Type B pancreatic cell (in vitro differentiated cells): ENCODE measurements at places on chromosomes 7 and 10.

DNA sequence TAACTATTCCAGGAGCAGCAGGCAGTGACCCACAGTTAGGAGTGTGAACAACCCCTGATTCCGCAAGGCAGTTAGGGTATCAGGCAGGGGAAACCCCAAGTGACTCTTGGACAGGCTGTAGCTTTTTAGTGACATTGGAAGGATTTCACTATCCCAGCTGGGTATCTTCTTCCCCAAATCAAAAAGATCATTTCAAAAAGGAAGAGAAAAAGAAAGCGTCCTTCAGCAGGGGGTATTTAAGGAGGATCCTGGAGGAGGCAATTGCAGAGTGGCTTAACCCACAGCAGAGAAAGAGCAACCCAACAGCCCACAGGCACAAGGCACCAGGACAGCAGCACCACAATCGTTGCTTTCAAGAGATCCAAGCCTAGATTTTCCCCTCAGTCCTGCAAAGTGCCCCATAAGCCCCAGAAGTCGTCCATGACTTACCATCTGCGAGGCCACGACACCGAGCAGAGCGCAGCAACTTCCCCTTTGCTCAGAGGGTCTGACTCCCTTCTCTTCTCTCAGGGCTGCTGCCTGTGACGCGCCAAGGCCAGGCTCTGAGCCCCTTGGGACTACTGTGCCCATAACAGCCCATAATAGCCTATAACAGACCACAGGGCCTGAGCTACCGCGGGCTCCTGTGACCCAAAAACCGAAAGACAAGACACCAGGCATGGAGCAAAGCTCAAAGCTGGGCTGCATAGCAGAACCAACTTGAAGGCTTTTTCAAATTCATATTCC lies 19.8 kb downstream of the PIK3AP1 start:
- H3K4me1 ChIP-seq, result no peaks in the 10 kb centered on the region
- no peak overlapping the region for H3K27ac ChIP-seq
- H3K36me3 ChIP-seq, result no peaks in the 10 kb centered on the region
- no peak for DNase-seq
- no peaks in the 10 kb centered on the region for H3K27me3 ChIP-seq

DNA sequence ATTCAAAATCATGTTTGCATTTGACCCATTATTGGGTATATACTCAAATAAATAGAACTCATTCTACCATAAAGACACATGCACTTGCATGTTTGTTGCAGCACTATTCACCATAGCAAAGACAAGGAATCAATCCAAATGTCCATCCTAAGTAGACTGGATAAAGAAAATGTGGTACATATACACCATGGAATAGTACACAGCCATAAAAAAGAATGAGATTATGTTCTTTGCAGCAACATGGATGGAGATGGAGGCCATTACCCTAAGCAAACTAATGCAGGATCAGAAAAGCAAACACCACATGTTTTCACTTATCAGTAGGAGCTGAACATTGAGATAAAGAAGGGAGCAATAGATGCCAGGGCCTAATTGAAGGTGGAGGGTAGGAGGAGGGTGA lies 12.0 kb upstream of the HHEX start:
- H3K4me3 ChIP-seq, result no peak overlapping the region
- DNase-seq, result no peak
- H3K27ac ChIP-seq, result no peak overlapping the region
- no peaks in the 10 kb centered on the region for H3K36me3 ChIP-seq

GRCh38 chr7:142629588-142630260 lies 119.5 kb upstream of the PRSS1 start:
- no peaks in the 10 kb centered on the region for H3K36me3 ChIP-seq
- no peak overlapping the region for H3K4me3 ChIP-seq
- DNase-seq, result no peak
- peaks cover 53% of the 10 kb centered on the region for H3K27me3 ChIP-seq
- no peak overlapping the region for H3K27ac ChIP-seq

DNA sequence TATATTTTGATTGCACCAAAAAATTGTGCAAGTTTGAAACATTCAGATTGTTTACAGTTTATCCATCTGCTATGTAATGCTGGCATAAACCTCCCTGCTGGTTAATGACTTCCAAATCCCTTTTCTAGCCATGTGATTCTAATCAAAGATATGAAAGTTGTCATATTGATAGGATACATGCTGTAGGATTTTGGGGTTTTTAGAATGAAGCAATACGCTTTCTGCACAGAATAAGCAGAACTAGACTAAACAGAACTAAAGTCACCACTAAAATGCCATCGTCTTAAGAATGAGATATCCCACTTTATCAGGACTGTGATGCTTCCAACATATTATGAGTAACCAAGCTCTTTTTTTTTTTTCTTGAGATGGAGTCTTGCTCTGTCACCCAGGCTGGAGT lies 856 bp downstream of the SSMEM1 start:
- H3K36me3 ChIP-seq, result peaks cover 8% of the 10 kb centered on the region
- H3K27me3 ChIP-seq, result no peaks in the 10 kb centered on the region
- no peak overlapping the region for H3K4me3 ChIP-seq
- H3K4me1 ChIP-seq, result peaks cover 24% of the 10 kb centered on the region
- no peak overlapping the region for H3K27ac ChIP-seq
- DNase-seq, result no peak
